LoVo (cell line): ENCODE measurements at places on chromosomes 16 and 17.
A peak's percentile ranks its signal among the peaks of the same experiment; 100 is the strongest.

DNA sequence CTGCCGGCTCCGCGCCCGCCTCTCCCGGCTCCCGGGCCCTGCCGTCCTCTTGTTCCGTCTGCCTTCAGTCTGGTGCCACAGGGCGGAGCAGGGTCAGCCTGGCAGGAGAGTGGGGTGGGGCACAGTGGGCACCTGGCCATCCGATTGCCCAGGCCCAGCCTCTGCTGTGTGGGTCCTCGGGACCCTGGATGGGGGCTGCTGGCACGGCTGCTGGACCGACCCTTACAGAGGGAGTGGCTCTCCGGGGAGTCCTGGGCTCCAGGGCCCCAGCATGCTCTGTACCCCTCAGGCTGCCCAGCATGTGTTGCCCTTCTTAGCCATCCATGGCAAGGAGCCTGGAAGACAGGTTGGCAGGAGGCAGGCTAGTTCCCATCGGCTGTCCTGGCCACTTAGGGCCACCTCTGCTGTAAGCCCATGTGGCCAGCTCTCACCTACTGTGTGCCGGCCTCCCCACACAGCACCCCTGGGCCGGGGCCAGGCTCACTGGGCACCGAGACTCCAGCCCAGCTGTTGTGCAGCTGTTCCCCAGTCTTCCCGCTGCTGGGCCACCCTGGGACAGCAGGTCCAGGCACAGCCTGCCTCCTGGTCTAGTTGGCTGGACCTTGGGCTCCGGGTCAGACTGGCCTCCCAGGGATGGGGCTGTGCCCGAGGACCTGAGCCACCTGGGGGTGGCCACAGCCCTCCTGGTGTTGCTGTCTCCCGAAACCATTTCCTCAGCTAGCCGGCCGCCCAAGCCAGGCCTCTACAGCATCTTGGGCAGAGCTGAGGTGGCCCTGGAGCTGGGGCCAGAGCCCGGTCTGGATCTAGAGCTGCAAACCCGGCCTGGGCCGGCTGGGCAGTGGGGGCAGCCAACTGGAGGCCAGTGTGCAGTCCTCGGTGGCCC is 24.9 kb downstream of the BAHCC1 start:
- DNase-seq = no peak

DNA sequence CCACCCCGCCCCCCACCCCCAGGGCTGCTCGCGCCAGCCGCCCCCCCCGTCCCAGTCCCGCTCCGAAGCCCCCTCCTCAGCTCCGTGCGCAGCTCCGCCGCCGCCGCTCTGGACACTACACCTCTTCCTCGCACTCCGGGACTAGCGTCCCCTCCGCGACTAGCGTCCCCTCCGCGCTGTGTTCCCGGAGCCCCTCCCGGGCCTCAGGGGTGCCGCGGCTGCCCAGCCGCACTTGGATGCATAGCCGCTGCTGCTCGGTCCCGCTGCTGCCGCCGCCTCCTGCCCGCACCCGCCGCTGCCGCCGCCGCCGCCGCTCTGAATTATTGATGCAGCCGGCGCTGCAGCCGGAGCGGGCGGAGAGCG is at the start of gene CBLN1:
Gene CBLN1, minus strand, starts transcription at position 359 of the 363 bp plus-strand sequence. CDS start 373 bp downstream, outside the sequence.
- no peak for DNase-seq

GRCh38 chr16:4245077-4245791 is 3.4 kb upstream of the SRL start:
- no peak for DNase-seq

- DNase-seq = no peak
These were observed 592 bp upstream of the PERCC1 start for GRCh38 chr16:1430214-1430758.

- DNase-seq = no peak
These were observed 50.0 kb downstream of the VMP1 start for GRCh38 chr17:59757470-59757869.

GRCh38 chr16:8763899-8764298 is 33.5 kb downstream of the TMEM186 start:
- no peak for DNase-seq

DNA sequence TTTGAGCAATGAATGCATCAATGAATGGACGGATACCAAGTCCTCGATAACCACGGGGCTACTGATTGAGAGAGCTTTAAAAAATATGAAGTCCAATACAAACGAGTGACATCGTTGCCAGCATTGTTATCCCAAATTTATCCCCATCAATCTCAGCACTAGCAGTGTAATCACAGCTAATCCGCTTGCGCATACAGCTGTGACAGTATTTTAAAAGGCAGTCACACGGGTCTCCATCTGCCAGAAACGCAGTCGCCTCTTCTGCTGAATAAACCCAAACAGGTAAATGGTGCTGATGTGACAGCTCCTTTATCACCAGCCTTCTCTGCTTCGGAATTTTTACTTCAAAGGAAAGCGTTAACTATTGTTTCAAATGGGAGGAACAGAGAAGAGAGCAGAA is 311.1 kb downstream of the XYLT1 start:
- no peak for DNase-seq

- no peak for DNase-seq
These were observed 23.1 kb downstream of the CREBBP start for GRCh38 chr16:3857189-3858043.

DNA sequence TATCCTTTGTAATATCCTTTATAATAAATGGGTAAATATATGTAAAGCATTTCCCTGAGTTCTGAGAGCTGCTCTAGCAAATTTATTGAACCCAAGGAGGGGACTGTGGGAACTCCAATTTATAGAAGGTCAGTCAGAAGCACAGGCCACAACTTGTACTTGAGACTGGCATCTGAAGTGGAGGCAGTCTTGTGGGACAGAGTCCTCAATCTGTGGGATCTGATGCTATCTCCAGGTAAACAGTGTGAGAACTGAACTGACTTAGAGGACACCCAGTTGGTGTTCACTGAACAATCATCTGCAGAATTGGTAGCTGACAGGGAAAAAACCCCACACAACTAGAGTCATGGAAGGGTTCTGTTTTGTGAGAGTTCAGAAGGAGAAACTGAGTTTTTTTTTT is 34.0 kb downstream of the AKAP10 start:
- DNase-seq = no peak

DNA sequence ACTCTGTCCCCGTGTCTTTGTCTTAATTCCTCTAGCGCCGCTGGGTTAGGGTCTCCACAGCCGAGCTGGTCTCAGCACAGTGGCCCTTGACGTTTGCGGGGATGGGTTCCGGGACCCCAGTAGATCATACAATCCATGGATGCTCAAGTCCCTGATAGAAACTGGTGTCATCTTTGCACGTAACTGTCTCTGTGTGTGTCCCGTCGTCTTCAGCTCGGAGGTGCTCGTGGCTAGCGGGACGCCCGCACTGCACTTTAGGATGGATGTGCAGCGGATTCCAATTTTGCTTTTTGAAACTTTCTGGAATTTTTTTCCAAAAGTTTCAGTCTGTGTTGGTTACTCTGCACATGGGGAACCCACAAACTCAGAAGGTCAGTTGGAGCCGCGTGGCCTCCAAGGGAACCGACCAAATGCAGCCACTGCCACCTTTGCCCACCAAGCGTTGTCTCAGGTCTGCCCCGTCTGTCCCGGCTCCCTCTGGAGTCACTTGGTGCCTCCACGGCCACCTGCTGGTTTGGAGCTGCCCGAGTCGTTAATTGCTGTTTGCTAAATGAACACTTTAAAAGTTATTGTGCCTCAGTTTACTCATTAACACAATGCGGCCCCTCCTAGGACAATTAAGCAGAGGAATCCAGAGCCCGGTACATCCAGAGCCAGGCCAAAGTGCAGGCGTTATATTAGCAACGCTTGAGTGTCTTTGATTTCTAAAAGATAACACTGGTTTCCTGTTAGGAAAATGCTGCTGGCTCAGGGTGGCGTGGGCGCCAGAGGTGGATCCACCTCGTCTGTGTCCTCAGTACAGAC is 5.3 kb upstream of the DPEP1 start:
- DNase-seq = no peak

DNA sequence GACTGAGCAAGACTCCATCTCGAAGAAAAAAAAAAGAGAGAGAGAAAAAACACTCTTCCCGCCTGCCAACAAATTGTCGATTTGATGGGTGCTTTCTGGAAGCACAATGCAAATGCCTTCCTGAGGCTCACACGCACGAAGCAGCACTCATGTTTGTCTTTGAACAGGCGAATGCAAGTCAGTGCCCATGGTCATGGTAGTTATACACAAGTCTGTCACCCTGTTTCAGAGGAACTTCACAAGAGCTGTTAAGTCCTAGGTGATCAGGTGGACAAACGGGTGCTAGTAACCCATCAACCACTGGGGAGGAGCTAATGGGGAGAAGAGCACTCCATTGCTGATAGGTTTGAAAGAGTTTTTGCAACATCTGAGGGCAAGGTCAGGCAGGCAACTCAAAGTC is 6.5 kb upstream of the DNAI2 start:
- no peak for DNase-seq

GRCh38 chr16:1199347-1200013 is 25.6 kb downstream of the TPSG1 start:
- DNase-seq = no peak

DNA sequence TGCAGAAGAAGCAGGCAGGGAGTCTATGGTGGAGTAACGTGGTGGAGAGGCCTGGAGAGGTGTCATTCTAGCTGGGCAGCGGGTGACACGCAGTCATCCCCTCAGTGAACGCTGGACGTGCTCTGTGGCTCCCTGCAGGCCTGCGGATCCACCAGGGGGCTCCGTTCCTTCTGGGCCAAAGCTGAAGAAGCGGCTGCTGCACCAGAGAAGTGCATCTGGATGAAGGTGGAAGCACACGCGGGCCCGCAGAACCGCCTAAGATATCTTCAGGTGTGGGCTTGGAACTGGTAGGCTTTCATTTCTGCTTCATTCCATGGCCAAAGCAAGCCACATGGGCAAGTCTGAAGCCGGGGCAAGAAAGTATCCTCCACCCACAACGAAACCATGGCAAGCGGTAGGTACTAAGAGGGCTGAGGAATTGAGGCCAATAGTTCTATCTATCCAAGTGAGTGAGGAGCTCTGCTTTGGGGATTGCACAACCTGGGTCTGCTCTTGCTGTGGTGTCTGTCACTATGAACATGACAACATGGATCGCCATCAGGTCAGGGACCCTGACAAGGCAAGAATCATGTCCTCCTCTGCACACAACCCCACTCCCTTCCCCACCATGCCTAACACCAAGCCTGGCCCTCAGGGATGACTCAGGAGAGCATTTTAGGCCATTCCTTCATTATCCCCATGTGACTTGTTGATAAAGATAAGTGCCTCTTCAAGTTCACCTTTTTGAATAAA is 78.9 kb upstream of the FBXO47 start:
- no peak for DNase-seq

- DNase-seq = no peak
These were observed 46.6 kb upstream of the LCMT1 start for GRCh38 chr16:25064937-25065336.

- DNase-seq = no peak
These were observed 272.0 kb downstream of the MAF start for GRCh38 chr16:79328402-79329165.

- DNase-seq = peak; percentile 41
These were observed 10.5 kb downstream of the TMIGD1 start for GRCh38 chr17:30323262-30323894.

GRCh38 chr17:21368545-21369246 is 7.5 kb upstream of the KCNJ12 start:
- no peak for DNase-seq

DNA sequence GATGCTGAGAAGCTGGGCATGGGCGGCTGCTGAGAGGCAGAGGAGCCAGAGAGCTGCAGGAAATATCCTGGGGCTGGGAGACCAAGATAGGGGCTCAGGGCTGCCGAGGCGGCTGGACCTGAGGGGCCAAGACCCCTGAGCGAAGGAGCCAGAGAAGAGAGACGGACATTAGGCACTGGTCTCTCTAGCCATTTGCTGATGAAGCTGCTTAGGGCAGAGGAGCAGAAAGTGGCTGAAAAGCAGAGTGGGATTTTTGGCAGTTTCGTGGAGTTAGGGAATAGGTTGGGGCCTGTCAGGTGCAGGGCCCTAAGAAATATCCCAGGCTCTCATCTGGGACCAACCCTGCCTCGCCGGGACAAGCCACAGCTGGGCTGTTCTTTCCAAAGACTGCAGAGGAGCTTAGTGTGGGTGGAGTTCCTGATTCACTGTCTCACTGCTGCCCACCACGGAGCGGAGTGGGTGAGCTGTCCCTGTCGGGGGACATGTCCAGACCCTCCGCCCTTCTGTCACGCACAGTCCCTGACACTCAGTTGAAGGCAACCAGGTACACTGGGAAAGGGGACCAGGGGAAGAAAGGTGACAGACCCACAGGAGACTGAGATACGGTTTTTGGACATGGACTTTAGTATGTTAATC is 11.3 kb upstream of the DNASE1 start:
- no peak for DNase-seq

DNA sequence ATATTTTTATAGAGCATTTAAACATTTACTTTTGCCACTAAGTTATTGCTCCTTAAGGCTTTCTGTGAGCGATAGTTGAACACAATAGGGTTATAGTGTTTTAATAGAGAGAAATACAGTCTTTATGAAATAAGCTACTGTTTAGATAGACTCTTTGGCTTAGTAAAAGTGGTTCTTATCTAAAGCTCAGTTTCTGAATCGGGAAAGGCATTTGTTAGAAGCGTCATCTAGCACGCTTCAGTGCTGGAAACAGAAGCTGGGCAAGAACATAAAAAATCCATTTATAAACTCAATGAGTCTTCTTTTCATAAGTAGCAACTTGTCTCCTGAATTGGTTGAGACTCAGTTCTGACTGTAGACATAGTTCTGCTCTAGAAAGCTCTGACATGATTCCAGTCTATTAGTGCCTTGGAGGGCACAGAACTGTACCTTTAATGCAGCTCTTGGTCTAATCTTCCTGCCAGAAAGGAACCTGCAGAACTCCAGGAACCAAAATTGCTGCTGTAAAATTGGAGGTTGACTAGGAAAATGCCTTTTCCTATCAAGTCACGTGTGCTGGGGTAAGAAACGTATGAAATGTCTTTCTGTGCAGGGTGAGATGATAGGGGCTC is 55.4 kb upstream of the DNAJA2 start:
- DNase-seq = no peak

DNA sequence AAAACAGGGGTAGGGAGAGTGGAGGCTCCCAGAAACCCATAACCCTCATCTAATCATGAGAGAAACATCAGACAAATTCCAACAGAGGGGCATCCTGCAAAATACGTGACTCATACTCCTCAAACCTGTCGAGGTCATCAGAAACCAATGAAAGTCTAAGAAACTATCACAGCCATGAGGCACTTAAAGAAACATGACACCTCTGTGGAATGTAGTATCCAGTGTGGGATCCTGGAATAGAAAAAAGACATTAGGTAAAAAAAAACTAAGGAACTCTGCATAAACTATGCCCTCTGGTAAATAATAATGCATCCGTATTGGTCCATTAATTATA is 16.4 kb downstream of the CDH5 start:
- peak; percentile 43 for DNase-seq

DNA sequence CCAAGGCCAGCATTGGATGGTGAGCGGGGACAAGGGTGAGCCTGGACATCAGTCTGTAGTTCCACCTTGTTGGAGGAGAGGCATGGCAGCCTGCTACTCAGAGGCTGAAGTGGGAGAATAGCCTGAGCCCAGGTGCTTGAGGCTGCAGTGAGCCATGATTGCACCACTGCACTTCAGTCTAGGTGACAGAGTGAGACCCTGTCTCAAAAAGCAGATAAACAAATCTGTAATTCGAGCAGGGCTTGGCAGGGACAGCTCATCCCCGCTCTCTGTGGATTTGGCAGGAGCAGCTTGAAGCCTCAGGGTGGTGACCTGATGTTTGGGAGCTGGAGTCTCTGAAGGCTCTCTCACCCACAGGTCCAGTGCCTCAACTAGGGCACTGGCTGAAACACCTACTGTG is 38.6 kb upstream of the ZCCHC14 start:
- DNase-seq = no peak
